ENCODE measurements at places on chromosomes 2 and 18.

DNA sequence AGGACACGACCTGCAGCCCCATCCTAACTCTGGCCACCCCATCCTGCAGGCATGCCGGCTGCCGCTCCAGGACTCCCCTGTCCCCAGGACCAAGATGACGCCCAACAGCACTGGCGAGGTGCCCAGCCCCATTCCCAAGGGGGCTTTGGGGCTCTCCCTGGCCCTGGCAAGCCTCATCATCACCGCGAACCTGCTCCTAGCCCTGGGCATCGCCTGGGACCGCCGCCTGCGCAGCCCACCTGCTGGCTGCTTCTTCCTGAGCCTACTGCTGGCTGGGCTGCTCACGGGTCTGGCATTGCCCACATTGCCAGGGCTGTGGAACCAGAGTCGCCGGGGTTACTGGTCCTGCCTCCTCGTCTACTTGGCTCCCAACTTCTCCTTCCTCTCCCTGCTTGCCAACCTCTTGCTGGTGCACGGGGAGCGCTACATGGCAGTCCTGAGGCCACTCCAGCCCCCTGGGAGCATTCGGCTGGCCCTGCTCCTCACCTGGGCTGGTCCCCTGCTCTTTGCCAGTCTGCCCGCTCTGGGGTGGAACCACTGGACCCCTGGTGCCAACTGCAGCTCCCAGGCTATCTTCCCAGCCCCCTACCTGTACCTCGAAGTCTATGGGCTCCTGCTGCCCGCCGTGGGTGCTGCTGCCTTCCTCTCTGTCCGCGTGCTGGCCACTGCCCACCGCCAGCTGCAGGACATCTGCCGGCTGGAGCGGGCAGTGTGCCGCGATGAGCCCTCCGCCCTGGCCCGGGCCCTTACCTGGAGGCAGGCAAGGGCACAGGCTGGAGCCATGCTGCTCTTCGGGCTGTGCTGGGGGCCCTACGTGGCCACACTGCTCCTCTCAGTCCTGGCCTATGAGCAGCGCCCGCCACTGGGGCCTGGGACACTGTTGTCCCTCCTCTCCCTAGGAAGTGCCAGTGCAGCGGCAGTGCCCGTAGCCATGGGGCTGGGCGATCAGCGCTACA, 2.1 kb downstream of the GPBAR1 start:
- no peak for DNase-seq

GRCh38 chr2:71659868-71660518, 206.6 kb downstream of the DYSF start:
- no peak for DNase-seq

DNA sequence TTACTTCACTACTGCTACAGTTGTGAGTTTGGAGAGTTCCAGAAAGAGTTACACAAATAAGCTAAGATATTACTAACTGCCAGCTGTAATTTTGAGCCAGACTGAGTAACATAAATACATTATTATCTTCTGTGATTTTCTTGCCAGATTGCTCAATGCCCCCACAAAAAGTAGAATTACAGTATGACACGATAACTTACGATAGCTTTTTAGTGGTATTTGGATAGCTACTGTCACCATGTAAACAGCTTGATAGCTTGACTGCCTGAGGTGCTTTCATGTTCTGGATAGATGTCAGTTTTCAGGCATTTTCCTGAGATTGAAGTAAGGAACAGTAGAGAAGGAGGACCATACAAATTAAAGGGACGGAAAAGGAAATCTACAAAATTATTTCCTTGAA, 533.3 kb downstream of the SOCS6 start:
- DNase-seq, result no peak

DNA sequence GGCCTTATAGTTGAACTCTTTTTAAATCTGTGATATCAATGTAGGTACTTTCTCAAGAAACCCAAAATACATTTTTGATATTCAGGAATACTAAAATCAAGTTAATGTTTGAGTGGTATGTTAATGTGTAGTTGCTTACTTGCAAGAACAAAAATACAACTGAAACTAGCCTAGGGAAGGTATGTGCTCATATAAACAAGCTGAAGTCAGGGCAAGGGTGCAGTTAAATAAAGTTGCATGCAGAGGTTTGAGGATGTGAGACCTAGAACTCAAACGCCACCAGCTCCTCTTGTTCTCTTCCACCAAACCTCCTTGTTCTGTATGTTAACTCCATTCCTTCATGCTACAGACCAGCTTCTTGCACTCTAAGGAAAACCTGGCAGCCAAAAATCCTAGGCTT, 388.3 kb upstream of the SMIM21 start:
- DNase-seq, result no peak

- DNase-seq, result no peak
Observed at GRCh38 chr2:63444565-63445288, 143.6 kb downstream of the WDPCP start.

DNA sequence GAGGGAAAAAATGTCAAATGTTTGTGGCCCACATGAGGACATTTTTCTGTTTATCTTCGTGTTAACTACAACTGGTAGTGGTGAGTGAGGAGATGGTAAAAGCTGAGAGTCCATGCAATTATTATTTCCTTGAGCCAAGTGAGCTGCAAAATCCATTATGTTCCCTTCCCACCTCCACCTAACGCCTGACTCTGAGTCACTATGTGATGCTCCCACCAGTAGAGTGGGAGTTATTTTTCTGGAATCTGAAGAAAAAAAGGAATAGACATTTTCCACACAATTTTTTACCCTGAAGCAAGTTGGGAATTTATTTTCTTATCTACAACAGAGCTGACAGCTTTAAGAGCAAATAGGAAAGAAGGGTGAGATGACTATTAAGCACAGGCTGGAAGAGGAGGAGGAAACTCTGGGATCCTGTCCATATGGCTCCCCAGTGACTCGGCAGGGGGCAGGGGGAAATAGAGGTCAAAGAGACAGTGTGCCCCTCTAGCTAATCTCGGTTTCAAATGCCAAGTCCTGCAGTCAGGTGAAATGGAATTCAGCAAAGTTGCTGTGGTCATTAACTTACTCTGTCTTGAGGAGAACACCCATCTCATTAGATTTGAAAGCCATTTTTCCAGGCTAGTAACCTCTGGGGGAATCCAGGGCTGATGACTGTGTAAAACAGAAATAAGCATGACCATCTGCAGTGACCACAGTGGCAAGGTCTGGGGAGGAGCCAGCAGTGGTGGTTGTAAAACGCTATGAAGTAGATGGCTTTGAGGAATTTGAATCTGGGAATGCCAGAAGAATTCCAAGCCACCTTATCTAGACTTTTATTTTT, 463.9 kb downstream of the STK39 start:
- no peak for DNase-seq

GRCh38 chr18:8045884-8046281, 478.8 kb downstream of the PTPRM start:
- DNase-seq, result peak; percentile 32

DNA sequence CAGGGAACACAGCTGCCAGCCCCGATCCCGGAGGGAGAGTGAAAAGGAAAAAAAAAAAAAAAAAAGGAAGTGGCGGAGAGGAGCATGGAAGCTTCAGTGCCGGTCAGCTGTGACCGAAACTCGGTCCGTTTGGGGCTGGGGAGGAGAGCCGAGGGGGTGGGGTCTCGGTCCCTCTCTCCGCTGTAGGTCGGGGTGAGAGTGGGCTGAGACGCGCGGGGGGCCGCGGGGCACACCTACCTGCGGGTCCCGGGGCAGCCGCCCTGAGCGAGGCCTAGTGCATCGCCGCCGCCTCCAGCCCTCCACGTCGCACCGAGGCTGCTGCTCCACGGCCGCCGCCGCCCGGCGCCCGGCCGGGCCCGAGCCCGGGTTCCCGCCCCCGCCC, 536 bp downstream of the VPS54 start:
- peak; percentile 49 for DNase-seq

- no peak for DNase-seq
Observed at GRCh38 chr2:143297182-143297581, 168.0 kb downstream of the ARHGAP15 start.

DNA sequence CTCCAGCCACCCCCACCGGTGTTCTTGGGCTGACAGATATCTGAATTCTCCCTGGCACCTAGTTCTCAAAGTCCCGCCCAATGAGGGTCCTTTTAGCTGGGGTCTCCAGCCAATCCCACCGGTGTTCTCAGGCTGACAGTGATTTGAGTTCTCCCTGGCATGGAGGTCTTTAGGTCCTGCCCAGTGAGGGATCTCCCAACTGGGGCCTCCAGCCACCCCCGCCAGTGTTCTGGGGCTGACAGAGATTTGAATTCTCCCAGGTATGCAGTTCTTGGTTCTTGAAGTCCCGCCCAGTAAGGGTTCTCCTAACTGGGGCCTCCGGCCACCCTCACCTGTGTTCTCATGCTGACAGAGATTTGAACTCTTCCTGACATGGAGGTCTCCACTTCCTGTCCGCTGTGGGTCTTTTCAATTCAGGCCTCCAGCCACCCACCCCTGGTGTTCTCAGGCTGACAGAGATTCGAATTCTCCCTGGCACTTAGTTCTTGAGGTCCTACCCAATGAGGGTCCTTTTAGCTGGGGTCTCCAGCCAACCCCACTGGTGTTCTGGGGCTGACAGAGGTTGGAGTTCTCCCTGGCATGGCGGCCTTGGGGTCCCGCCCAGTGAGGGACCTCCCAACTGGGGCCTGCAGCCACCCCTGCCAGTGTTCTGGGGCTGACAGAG, 154.6 kb downstream of the ANKRD36 start:
- no peak for DNase-seq

DNA sequence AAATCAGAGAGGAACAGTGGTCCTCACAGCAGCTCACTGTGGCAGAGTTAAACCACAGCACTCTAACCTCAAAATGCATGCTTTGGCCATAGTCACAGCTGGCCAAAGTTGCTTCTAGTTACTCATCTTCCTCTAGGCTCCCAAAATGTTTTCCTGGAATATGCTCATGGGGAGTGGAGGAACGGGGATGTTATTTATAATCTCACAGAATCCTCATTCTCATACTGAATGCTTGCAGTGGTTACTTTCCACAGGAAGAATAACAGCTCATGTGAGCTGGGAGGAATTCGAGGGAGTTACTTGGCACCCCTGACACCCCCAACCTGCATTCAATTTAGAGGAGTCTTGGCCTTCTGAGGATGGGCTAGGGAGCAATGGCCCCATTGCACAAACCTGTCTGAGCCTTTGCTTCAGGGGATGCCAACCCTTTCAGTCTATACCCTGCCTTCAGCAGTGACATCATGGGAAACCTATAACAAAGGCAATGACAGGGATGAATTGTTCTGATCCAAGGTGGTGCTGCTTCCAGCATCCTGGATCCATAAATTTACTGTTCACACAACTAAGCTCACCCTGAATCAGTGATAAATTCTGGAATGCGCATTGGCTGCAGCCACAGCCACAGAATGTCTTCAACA, 22.4 kb upstream of the CCBE1 start:
- peak; percentile 91 for DNase-seq

GRCh38 chr18:12014521-12015415, 33.5 kb downstream of the IMPA2 start:
- DNase-seq, result no peak

- DNase-seq, result peak; percentile 52
Observed at GRCh38 chr2:166419616-166419934, 43.8 kb upstream of the SCN9A start.

DNA sequence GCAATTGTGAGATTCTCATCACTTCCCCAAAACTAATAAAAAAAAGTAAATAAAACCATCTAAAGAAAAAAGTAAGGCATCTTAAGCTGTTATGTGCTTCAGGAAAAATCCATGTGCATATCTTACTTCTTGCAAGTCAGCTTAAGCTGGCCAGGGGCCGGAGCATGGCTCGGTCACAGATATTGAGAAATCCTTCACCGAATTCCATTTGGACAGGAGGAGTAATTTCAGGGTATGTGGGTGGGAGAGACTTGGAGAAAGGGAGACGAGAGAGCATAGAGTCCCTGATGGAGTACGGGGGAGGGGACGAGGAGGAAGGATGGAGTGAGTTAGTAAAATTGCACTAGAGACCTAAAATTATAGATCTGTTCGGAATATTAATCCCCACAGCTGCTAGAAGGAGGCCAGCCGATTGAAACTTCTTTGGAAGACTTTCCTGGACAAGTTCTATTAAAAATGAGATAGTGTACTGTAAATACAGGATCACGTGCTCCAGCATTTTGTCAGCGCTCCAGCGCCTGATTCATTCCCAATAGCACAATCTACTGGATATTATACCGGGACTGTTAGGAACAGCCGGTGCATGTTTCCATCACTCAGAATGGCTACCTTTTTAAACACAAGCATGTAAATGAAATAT, 438.5 kb downstream of the ZNF516 start:
- no peak for DNase-seq

GRCh38 chr2:42028571-42029148, 19.2 kb upstream of the PKDCC start:
- DNase-seq, result peak; percentile 30

DNA sequence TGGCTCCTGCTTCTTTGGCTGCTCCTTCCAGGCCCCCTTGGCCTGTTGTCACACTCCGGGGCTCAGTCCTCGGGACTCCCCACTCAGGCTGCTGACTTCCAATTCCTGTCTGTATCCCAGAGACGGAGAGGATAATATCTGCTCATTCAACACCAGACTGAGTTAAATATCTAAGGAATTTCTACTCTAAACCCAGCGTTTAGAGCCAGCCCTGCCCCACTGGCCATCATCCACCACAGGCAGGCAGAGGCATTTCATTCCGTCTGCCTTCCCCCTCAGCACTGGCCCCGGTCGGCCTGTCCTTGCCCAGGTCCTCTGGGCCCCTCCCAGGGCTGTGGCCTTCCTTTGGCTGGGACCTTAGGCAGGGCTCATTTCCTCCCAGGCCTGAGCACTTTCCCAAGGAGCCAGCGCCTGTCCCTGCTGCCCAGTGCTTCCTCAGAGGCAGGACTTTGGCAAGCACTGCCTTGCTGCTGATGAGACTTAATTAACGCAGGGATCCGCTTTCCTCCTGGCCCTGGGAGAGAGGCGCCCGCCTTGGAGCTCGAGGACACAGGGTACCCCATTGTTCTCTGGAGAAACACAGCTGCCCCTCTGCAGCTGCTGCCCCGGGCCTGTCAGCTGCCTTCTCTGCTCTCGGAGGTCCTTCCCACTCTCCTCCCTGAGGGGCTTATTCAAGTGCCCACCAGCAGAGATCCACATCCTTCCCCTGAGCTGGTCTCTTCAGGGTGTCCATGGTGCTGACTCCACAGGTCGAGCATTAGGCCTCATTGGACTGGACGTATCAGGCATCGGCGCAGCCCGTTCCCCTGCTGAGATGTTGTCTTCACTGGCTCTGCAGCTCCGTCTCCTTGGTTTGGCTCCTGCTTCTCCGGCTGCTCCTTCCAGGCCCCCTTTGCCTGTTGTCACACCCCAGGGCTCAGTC, 42.8 kb downstream of the ATOH8 start:
- no peak for DNase-seq

DNA sequence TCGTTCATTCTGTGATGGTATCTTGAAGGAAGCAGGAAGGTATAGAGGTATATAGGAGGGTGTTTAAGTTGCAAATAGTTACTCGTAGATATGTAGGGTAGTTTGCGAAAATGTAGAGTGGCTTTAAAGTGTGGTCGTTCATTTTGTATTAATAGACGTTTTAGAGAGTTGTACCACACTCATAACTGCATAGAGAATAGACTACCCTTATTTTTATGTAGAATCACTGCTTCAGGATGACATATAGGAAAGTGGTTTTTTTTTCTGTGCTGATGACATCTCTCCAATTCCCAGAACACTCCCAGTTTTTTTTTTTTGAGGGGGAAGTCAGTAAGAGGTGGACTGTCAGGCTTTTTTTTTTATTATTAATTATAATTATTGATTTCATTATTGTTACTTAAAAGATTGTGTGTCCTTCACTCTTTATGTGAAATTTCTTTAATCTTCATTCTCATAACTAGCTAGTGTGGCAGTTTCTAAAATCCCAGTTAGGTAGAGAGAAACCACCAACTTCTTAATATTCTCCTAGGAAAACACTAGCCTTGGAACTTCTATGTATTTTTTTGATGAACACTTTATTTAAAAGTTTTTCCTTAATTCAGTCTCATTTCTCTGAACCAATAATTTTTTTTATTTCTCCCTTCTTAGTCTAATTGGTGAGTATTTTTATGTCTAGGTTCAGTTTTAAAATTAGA, 1.5 kb downstream of the ACTR3 start:
- peak; percentile 44 for DNase-seq

GRCh38 chr18:12253663-12254135, 462 bp upstream of the CIDEA start:
- no peak for DNase-seq

Measured in fibroblast of skin of right quadriceps (primary cell).